A172 (cell line): ENCODE measurements at places on chromosomes 7 and 10. TPM values are rescaled to one million over a fixed set of nuclear protein-coding genes. Genes with fewer than 3 reads are reported as not detected.

GRM3 gene
- not detected in 2 replicates for total RNA-seq

TMEM176B gene
- total RNA-seq, result not detected in 2 replicates

GLI3 gene
- total RNA-seq, result 2.5 and 2.8 TPM in 2 replicates

GPC2 gene
- total RNA-seq, result 4.6 and 7.4 TPM in 2 replicates

CELF2 gene
- 0.10 TPM in 1 of 2 replicates, not detected in the other for total RNA-seq

WNT16 gene
- total RNA-seq, result not detected in 2 replicates

SCRN1 gene
- 190 and 195 TPM in 2 replicates for total RNA-seq

SLC16A12 gene
- total RNA-seq, result 0.38 and 0.50 TPM in 2 replicates

CALHM1 gene
- total RNA-seq, result not detected in 2 replicates

ZNF736 gene
- 1.1 and 3.5 TPM in 2 replicates for total RNA-seq

ODAD2 gene
- 53.3 and 63.0 TPM in 2 replicates for total RNA-seq

ZNF783 gene
- 2.0 and 3.7 TPM in 2 replicates for total RNA-seq

FAM131B gene
- 3.9 and 7.1 TPM in 2 replicates for total RNA-seq

STEAP2 gene
- 2.5 and 18.5 TPM in 2 replicates for total RNA-seq

MALRD1 gene
- not detected in 2 replicates for total RNA-seq

IDI2 gene
- not detected in 2 replicates for total RNA-seq

LIPM gene
- total RNA-seq, result not detected in 2 replicates

OR13A1 gene
- not detected in 2 replicates for total RNA-seq

CLDN4 gene
- total RNA-seq, result 31.4 and 35.4 TPM in 2 replicates

RTKN2 gene
- 20.2 and 23.8 TPM in 2 replicates for total RNA-seq

RBP3 gene
- total RNA-seq, result not detected in 2 replicates

AKR1C4 gene
- total RNA-seq, result not detected in 2 replicates

AMPH gene
- 12.4 and 13.4 TPM in 2 replicates for total RNA-seq

MOGAT3 gene
- not detected in 2 replicates for total RNA-seq

DENND11 gene
- total RNA-seq, result 7.5 and 8.7 TPM in 2 replicates

OGDHL gene
- 3.5 and 3.6 TPM in 2 replicates for total RNA-seq

CTAGE15 gene
- total RNA-seq, result 0.36 TPM in 1 of 2 replicates, not detected in the other

CCZ1B gene
- 34.5 and 37.3 TPM in 2 replicates for total RNA-seq

ATG9B gene
- not detected in 2 replicates for total RNA-seq

RNF148 gene
- not detected in 2 replicates for total RNA-seq

FEZF1 gene
- not detected in 2 replicates for total RNA-seq

DRGX gene
- not detected in 2 replicates for total RNA-seq

TFR2 gene
- not detected in 2 replicates for total RNA-seq

ZNF117 gene
- total RNA-seq, result 7.9 and 9.2 TPM in 2 replicates

VGF gene
- total RNA-seq, result 1.0 and 1.3 TPM in 2 replicates

ATE1 gene
- total RNA-seq, result 10.6 and 11.6 TPM in 2 replicates

PRSS1 gene
- total RNA-seq, result not detected in 2 replicates

PITX3 gene
- not detected in 2 replicates for total RNA-seq

HABP2 gene
- not detected in 2 replicates for total RNA-seq

PRXL2A gene
- total RNA-seq, result 28.0 and 31.4 TPM in 2 replicates

ZNF487 gene
- total RNA-seq, result 6.6 TPM in 2 replicates

CRPPA gene
- total RNA-seq, result 0.16 and 0.26 TPM in 2 replicates

PLEKHS1 gene
- 0.31 TPM in 1 of 2 replicates, not detected in the other for total RNA-seq

NSUN5 gene
- 9.4 and 11.6 TPM in 2 replicates for total RNA-seq

SLC26A5 gene
- not detected in 2 replicates for total RNA-seq

SPDYE1 gene
- not detected in 2 replicates for total RNA-seq

GPR15LG gene
- not detected in 2 replicates for total RNA-seq

COL26A1 gene
- total RNA-seq, result not detected in 2 replicates

SKAP2 gene
- total RNA-seq, result 33.7 and 36.4 TPM in 2 replicates

CYP26A1 gene
- total RNA-seq, result 0.65 TPM in 1 of 2 replicates, not detected in the other

LIPK gene
- total RNA-seq, result not detected in 2 replicates

CPXM2 gene
- not detected in 2 replicates for total RNA-seq

AFAP1L2 gene
- 0.50 and 1.4 TPM in 2 replicates for total RNA-seq

INA gene
- total RNA-seq, result not detected in 2 replicates

TRIM4 gene
- total RNA-seq, result 11.1 and 12.7 TPM in 2 replicates

C7orf33 gene
- not detected in 2 replicates for total RNA-seq

NPY4R2 gene
- total RNA-seq, result not detected in 2 replicates

RAMP3 gene
- 0.10 TPM in 1 of 2 replicates, not detected in the other for total RNA-seq

FAM25A gene
- not detected in 2 replicates for total RNA-seq

KCNH2 gene
- total RNA-seq, result 1.7 and 3.5 TPM in 2 replicates
